ENCODE measurements at places on chromosomes 6 and 20.

DNA sequence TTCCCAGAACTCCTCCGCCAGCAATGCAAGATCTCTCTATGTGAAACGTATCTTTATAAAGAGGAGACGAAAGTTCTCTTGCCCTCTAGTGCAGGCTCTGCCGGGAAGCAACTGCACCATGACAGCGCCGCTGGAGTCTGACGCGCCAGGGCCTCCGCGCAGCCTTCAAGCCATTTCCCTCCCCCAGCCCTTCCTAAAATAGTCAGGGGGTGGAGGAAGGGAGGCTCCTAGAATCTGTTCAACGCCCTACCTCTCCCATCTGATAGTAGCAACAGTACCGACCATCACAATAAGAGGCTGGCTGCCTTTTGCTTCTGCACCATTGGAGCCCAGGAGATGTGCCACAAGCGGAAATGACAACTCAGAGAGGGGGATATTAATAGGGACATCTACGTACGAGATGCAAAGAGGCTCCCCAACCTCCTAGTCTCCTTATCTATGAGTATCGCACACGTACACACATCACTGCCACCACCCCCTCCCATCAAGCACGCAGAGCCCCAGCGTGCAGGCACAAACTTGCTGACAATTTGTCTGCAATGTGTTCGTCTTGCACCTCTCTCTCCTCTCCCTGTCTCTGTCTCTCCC is 1.0 kb downstream of the SYNE1 start:
- no peak for DNase-seq

- DNase-seq, result no peak
Measured at GRCh38 chr6:6746333-6746969, 157.9 kb downstream of the LY86 start.

DNA sequence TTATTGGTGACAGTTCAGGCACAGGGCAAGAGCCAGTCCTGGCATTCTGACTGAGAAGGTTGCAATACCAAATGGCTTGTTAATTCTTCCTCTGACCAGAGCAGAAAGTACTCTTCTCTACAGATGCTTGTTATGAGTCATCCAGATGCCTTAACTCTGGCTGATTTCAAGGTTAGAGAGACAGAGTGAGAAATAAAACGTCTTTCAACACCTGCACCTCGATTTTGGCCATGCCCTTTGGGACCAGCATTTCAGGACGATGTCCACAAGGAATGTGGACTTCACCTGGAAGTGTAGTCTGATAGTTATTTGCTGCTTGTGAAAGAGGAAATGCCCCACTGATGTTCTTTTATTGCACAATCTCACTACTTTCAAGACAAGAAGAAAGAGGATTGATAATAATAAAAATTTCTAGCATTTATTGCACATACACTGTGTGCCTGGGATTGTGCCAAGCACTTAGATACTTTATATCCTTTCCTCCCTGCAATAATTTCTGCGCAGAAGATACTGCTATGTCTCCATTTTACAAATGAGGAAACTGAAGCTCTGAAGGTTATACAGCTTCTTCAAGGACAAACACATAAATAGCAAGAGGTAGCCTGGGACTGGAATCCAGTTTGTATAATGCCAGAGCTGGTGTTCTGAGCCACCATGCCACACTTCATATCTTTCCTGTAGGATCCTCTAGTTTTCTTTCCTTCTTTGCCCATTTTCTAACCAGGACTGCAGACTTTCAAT is 33.5 kb upstream of the MCM3 start:
- no peak for DNase-seq

- DNase-seq, result no peak
Measured at GRCh38 chr6:69647726-69648125, 149.1 kb downstream of the LMBRD1 start.

- DNase-seq, result no peak
Measured at GRCh38 chr6:45737331-45738056, 278.2 kb downstream of the CLIC5 start.

DNA sequence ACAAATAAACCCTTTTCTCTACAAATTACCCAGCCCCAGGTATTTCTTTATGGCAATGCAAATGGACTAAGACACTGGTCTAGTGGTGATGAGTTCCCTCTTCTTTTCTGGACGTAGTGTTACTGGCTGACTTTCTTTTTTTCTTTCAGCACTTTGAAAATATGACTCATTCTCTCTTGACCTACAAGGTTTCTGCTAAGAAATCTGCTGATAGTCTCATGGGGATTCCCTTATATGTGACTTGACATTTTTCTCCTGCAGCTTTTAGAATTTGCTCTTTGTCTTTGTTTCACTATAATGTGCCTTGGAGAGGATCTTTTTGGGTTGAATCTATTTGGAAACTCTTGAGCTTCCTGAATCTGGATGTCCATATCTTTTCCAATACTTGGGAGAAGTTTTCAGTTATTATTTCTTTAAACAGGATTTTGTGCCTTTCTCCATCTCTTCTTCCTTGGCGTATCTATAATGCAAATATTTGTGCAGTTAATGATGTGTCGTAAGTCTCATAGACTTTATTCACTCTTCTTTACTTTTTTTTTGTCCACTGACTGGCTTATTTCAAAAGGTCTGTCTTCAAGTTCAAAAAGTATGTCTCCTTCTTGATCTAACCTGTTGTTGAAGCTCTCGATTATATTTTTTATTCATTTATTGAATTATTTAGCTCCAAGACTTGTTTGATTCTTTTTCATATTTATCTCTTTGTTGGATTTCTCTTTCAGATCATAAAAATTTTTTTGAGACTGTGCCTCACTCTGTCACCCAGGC is 42.2 kb upstream of the TPD52L1 start:
- no peak for DNase-seq

- DNase-seq, result no peak
Measured at GRCh38 chr20:38674092-38674764, 50.1 kb upstream of the SLC32A1 start.

DNA sequence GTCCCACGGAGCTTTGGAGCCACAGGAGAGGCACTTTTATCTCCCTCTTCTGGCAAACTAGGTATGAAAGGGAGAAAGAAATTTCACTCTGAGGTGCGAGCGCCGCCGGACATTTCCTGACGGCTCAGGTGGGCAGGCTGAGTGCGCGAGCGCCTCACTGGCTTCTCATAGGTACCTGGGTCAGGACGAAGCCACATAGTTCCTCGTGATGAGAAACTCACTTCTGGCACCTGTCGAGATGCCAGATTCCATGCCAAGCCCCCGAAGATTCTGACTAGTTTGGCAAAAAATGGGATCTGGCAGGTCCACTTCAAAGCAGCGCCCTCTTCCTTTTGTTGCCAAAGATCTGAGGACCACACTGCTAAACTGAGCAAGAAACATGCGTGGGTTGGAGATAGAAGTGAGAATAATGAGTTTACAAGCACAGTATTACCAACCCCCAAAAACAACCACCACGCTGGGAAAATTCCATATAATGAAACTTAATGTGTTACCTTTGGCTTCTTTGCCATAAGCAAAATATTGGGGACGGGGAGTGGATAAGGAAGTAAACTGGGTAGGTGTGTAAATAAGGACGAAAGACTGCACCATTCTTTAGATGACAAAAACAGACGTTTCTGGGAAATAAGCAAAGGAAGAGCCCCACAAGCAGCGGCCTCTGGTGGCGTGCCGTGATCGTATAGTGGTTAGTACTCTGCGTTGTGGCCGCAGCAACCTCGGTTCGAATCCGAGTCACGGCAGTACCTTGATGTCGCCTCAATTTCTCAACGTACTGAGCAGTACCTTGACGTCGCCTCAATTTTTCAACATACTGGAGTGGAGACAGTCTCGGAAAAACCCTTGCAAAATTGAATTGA is 89.8 kb upstream of the PRSS16 start:
- DNase-seq, result no peak

- DNase-seq, result no peak
Measured at GRCh38 chr20:13526551-13526950, 112.2 kb downstream of the TASP1 start.

- no peak for DNase-seq
Measured at GRCh38 chr20:50048420-50049166, 64.4 kb downstream of the UBE2V1 start.

DNA sequence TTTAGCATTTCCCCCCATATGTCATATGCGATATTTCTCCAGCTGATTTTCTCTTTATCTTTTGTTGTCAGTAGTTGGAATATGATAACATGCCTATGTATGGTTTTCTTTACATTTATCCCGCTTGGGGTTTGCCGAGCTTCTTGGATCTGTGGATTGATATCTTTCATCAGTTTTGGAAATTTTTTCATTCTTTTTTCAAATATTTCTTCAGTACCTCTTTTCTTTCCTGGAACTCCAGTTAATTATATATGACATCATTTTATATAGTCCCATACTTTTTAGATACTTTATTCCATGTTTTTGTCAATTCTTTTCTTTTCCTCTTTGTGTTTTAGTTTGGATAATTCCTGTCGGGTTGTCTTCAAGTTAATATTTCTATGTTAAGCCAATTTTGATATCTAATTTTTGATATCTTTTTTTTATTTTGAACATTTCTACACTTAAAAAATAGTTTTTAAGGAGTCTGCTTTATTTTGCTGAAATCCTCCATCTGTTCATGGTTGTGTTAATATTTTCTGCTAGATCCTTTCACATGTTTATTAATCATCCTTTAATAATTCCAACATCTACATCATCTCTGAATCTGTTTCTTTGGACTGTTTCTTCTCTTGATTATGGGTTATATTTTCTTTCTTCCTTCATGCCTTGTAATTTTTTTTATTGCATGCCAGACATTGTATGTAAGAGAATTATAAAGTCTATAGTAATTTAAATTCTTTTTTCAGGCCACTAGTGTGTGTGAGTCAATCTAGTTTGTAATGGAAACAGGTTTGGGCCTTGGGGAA is 9.5 kb downstream of the ZDHHC14 start:
- DNase-seq, result no peak

DNA sequence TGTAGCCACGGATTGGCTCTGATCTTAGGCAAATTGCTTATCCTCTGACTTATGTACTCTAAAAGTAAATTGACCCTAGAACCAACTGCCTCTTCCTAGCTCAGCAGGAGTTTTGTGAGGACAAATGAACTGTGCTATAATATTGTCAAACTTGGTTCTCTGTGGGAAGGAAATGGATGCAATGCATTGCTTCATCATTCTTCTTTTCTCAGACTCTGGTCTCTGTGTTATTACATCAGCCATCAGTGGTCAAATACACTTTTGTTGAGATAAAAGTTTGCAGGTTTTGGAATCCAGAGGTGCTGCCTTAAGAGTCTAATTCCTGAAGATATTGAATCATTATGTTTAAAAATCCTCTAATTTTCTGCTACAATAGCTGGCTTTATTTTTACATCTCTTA is 64.9 kb downstream of the SLC24A3 start:
- DNase-seq, result no peak

- no peak for DNase-seq
Measured at GRCh38 chr6:113476937-113477839, 380.0 kb upstream of the MARCKS start.

GRCh38 chr6:32214126-32214525 is 9.7 kb downstream of the NOTCH4 start:
- no peak for DNase-seq

- DNase-seq, result no peak
Measured at GRCh38 chr6:31576897-31577578, 1.7 kb downstream of the TNF start.

GRCh38 chr20:54340667-54341081 is 132.8 kb downstream of the PFDN4 start:
- no peak for DNase-seq

DNA sequence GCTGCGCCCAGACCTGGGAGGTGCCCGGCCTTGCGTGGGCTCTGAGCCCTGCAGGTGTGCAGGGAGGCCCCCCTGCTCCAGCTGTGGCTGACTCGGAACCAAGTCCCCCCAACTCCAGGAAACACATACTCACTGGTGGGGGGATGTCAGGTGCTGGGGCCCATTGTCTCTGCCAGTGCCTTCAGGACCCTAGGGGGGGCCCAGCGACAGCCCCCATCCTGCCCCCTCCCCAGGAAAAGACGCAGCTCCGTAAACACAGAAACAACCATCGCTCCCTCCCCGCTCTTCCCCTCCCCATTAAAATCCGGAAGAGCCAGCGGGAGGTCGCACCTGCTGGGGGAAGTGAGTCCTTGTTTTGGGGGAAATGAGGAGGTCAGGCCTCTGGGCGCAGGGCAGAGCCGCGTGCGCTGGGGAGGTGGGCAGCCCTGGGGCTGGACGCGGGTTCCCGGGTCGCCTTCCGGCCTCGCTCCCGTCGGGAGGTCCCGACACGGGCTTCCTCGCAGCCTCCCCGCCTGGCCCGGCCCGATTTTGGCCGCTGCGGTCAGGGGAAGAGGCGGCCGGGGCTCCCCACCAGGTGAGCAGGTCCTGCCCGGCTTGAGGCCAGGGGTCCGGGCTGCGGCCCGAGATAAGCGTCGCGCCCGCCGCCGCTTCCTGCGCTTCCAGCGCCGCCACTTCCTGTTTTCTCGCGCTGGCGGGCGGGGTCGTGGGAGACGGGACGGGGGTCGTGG is 6.2 kb downstream of the C20orf204 start:
- DNase-seq, result no peak

DNA sequence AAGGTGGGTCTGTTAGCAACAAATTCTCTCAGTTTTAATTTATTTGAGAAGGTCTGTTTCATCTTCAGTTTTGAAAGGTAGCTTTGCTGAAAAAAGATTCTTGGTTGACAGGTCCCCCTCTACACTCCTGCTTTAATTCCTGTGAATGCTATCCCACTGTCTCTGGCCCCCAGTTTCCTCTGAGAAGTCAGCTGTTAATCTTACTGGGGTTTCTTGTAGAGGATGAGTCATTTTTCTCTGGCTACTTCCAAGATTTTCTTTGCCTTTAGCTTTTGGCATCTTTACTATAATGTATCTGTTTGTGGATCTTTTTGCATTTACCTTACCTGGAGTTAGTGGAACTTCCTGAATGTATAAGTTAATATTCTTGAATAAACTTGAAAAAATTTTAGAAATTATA is 122.7 kb downstream of the MMS22L start:
- DNase-seq, result no peak

GRCh38 chr6:170094686-170095272 is 196.1 kb downstream of the DLL1 start:
- no peak for DNase-seq

GRCh38 chr6:25635886-25636317 is 16.1 kb upstream of the SCGN start:
- DNase-seq, result peak; percentile 44

- DNase-seq, result no peak
Measured at GRCh38 chr6:348860-349396, 42.6 kb upstream of the IRF4 start.

GRCh38 chr6:90272895-90273294 is 23.7 kb downstream of the BACH2 start:
- DNase-seq, result no peak

- DNase-seq, result no peak
Measured at GRCh38 chr6:125742464-125743120, 6.8 kb upstream of the HEY2 start.

DNA sequence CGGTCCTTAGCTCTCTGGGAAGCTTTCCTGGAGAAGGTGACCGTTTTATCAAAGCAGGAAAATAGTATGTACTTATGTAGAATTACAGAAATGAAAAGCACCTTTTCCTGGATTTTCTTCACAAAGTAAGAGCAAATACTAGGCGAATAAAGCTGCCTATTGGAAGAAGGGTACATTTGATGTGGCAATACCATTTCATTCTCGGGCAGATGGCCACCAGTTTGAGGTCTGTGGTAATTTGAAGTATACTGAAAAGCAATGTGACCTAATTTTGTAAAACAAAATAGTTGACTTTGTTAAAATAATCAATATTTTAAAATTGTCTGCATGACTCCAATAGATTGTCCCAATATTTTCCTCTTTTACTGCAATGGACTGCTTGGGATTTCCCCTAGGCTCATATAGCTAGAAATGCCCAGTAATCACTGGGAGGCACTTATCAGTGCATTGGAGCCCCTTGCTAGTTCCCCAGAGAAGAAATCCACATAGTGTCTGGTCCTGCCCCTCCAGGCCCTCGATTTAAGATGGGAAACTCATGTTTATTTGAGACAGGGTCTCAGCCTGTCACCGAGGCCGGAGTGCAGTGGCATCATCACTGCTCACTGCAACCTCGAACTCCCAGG is 7.4 kb upstream of the UTRN start:
- DNase-seq, result no peak

Data from HuH-7 (cell line).